MV-4-11 (cell line): ENCODE measurements at places on chromosomes 1 and 21.

GRCh38 chr1:54260810-54261209 is 60.8 kb downstream of the MRPL37 start:
- no peak for DNase-seq

GRCh38 chr1:234520908-234521817 is 42.2 kb upstream of the TARBP1 start:
- no peak for DNase-seq

DNA sequence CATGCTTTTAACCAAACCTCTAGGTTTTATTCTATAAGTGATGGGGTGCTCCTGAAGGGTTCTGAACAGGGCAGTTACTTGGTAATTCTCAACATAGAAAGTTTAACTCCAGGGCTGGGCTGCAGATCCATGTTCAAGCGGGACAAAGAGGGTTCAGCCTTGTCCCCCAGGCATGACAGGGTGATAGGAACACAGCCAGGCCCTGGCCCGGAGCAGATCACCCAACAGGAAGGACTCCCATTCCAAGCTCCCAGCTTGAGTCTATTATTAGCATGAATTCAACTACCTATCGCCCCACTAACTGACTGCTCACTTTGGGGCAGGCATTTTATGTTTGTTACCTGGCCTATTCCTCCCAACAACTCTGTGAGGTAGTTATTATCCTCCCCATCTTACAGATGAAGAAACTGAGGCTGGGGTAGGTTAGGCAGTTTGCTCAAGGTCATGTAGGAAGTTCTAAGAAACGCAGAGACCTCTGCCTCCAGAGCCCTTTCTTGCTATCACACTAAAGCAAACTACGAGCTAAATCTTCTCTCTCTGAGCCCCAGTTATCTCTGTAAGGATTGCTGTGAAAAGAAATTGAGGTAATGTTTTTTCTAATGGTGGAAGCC is 14.5 kb downstream of the ASAP3 start:
- DNase-seq: no peak

DNA sequence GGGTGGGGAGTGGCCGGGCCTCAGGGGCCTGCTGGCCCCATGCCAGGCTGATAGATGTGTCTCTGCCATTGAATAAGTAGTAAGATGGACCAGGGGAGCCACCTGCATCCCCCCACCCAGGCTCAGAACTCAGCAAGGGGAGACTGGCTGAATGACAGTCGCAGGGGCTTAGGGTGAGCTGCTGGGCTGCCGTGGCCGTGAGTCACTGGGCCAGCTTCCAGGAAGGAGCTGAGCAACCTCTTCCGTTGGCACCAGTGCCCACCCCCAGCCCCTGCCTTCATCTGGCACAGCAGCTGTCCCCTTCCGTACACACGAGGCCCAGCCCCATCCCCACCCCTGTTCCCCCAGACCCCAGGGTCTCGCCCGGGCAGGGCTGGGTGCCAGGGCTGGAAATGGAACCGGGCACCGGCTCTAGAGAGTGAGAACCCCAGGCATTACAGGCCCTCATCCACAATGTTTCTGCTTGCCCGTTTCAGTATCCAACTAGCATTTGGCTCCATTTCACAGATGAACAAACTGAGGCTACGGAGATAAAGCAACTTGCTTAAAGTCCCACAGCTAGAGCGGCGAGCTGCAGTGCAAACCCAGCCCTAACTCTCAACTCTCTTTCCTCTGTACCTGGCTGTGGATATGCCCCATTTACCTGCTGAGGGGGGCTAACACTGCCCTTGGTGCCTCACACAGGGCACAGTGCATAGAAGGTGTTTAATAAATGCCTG is 10.2 kb downstream of the WNT4 start:
- no peak for DNase-seq

DNA sequence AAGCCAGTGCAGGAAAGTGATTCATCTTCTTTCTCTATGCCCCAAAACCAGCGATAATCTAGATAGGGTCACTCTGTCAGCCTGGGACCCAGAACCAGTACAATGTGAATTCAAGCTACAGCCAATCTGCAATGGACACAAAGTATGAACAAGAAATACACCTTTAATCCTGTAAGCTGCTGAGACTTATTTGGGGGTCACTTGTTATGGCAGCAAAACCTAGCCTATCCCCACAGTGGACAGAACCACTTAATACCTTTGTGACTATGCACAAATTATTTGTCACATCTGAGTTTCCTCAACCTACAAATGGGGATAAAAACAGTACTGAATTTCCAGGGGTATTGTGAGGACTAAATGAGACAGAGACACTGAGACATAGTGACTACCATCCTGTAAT is 50.0 kb downstream of the TMCO4 start:
- DNase-seq: no peak

DNA sequence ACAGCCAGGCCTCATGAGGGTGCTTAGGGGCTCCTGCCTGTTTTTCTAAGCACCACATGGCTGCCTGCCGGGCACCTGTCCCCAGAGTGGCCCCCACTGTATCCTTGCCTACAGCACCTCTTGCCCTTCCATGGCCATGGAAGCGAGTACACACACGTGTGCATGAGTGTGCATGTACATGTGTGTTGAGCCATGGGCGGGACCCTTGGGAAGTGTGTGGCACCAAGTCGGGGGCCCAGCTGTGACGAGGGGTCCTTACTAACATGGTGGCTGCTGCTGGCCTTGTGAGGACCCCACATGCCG is 25.8 kb downstream of the KRTAP10-1 start:
- no peak for DNase-seq

DNA sequence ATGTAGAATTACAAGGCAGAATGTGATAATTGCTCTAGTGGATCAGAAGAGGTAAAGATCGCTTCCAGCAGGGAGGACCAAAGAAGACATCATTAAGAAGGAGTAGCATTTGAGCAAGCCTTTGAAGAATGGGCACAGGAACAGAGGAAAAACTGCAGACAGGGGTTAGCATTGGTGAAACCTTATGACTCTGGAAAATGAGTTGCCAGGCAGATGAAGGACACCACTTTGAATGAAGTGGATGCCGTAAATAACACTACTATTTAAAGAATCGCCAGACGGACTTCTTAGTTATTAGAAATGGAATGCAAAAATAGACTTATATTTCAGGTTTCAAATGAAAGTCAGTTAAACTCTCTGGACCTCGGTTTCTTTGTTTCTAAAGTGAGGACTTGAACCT is 727.7 kb downstream of the USP25 start:
- no peak for DNase-seq

DNA sequence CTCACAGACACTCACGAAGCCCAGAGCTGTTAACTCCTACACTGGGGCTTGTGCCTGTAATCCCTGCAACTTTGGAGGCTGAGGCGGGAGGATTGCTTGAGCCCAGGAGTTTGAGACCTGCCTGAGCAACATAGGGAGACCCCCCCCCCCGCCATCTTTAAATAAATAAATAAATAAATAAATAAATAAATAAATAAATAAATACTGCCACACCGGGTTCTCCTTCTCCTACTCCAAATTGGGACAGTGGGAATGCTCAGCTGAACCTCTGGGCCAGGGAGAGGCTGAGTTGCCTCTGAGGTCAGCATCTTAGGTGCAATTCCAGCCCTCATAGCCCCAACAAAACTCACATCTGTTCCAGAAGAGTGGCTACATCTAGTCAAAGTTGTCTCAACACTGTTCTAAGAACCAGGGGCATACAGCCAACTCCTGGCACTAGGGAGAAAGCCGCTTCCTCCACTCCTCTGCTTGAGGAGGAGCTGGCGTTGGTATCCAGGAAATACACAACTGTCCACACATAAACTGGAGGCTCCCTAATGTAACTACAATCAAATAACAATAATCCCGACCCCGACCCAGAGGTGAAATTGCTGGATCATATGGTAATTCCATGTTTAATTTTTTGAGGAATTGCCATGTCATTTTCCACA is 27.0 kb downstream of the C1orf216 start:
- no peak for DNase-seq

GRCh38 chr1:226995365-226996332 is 55.6 kb downstream of the COQ8A start:
- DNase-seq: no peak

DNA sequence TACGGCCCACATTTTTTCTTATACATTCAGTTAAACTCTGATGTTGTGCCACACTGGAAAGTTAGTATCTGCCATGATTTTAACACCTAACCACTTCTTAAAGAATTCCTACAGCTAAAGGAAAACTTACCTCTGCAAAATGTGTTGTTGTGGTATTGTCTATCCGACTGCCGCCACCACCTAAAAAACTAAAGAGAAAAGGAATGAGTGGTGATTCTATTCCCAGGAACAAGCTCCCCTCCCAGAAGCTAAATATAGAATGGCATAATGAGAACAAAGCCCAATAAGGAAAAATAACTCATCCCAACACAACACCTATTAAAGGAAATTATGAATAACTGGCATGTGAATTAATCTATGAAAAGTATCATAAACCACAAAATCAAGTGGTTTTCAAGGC is 39.5 kb downstream of the RNF115 start:
- no peak for DNase-seq

GRCh38 chr1:108140936-108141335 is 59.2 kb downstream of the SLC25A24 start:
- no peak for DNase-seq

- DNase-seq: no peak
Observed at GRCh38 chr1:55813618-55814017, 598.5 kb upstream of the USP24 start.

- DNase-seq: peak; percentile 20
Observed at GRCh38 chr1:221573756-221574155, 168.1 kb downstream of the DUSP10 start.

DNA sequence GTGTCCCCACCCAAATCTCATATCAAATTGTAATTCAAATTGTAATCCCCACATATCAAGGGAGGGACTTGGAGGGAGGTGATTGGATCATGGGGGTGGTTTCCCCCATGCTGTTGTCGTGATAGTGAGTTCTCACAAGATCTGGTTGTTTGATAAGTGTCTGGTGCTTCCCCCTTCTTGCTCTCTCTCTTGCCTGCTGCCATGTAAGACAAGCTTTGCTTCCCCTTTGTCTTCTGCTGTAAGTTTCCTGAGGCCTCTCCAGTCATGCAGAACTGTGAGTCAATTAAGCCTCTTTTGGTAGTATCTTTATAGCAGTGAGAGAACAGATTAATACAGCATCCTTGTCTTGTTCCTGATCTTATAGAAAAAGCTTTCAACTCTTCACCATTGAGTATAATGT is 6.5 kb upstream of the LRRC39 start:
- peak; percentile 47 for DNase-seq

DNA sequence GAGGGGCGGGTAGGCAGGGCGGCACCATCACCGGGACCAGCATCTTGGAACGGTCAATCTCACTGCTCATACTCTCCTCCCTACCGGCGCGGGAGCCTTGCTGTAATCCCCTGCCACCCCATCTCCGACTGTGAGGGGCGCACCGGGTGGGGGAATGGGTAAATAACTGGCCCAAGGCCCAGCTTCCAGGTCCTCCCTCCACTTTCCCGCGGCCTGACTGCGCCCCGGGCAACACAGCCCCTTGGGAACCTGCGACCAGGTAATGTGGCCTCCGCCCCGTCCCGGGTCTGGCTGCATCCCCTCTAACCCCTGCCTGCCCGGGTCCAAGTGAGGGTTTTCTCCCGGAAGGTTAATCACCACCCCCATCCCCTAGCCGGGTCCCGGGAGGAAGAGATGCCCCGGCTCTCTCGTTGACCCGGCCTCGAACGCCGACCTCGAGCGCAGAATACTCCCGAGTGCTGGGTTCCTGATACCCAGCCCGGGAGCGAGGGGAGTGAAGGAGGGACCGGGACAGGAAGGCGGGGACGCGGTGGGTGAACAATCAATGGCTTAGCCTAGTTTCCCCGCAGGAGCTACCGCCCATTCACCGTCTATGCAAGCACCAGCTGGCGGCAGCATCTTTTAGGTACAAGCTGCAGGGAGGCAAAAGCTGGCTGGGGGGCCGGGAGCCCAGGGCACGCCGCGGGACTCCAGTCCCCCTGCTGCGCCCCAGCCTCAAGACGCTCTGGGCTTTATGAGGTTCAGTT is 5.9 kb upstream of the LHX9 start:
- no peak for DNase-seq

DNA sequence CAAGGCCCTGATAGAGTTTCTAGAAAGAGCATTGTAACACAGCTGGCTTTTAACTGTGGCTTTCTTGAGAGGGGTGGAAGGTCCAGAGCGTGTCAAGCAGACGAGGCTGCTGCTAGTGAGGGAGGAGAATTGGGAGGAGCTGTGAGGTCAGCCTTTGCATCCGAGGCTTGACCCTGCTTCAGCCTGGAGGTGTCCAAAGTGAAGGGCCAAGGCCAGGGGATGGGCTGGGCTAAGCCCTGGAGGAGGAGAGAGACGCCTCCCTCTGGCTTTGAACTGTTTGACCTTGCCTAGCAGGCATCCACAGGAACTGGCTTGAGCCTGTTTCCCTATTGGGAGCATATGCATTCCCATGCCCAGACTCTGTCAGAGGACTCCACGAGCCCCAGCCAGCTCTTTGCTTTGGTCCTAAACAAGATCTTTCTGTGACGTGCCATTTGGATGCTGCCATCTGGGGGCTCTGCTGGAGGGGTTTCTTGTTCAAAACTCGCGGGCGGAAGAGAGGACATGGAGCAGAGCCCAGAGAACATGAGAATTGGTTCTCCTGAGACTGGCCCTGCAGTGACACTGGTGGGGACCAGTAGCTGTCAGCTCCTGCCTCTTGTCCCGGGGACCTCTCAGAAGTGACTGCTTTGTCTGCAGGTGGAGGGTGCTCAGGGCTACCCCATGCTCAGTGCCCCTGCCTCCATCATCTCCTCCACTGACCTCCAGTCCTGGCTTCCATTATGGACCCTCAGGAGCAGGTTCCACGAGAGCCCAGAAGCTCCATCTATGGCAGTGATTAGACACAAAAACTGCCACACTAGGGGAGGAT is 5.5 kb downstream of the ACTRT2 start:
- DNase-seq: no peak
